ENCODE measurements at places on chromosomes 12 and 14. TPM values are rescaled to one million over a fixed set of nuclear protein-coding genes. Genes with fewer than 3 reads are reported as not detected.

Gene B3GNT4
- polyA plus RNA-seq = 0.59 TPM

Gene C12orf56
- 2.7 TPM for polyA plus RNA-seq

Gene ASCL1
- not detected for polyA plus RNA-seq

Gene ULK1
- polyA plus RNA-seq = 30.5 TPM

Gene GDF3
- polyA plus RNA-seq = not detected

Gene SOAT2
- polyA plus RNA-seq = 0.10 TPM

Gene C3AR1
- polyA plus RNA-seq = 7.6 TPM

Gene DDX23
- 59.8 TPM for polyA plus RNA-seq

Gene GALNT9
- 1.5 TPM for polyA plus RNA-seq

Gene SERPINA10
- polyA plus RNA-seq = not detected

Gene DDX51
- polyA plus RNA-seq = 17.8 TPM

Gene LHX5
- polyA plus RNA-seq = not detected

Gene PRORP
- polyA plus RNA-seq = 17.1 TPM

Gene WNT5B
- polyA plus RNA-seq = 34.0 TPM

Gene MMP19
- 3.8 TPM for polyA plus RNA-seq

Gene TMCC3
- polyA plus RNA-seq = 23.2 TPM

Gene P2RX2
- polyA plus RNA-seq = not detected

Gene AEBP2
- 30.3 TPM for polyA plus RNA-seq

Gene PLEKHG3
- 24.8 TPM for polyA plus RNA-seq

Gene LRRC10
- polyA plus RNA-seq = not detected

Gene SLC35E3
- 18.5 TPM for polyA plus RNA-seq

Gene CERS5
- 49.0 TPM for polyA plus RNA-seq

Gene TEX52
- 0.79 TPM for polyA plus RNA-seq

Gene DNAH10
- 1.3 TPM for polyA plus RNA-seq

Gene LGMN
- polyA plus RNA-seq = 99.0 TPM

Gene RNASE3
- 0.27 TPM for polyA plus RNA-seq

Gene TEAD4
- 134 TPM for polyA plus RNA-seq

Gene TAS2R30
- polyA plus RNA-seq = 0.14 TPM

Gene SERPINA9
- not detected for polyA plus RNA-seq

Gene CCDC198
- polyA plus RNA-seq = 0.28 TPM

Gene ENDOU
- polyA plus RNA-seq = 0.35 TPM

Gene NPAS3
- 3.8 TPM for polyA plus RNA-seq

Gene TOGARAM1
- 28.0 TPM for polyA plus RNA-seq

Gene LYZ
- 23.4 TPM for polyA plus RNA-seq

Gene RPS6KL1
- 14.3 TPM for polyA plus RNA-seq

Gene GPRC5D
- polyA plus RNA-seq = not detected

Gene MOK
- polyA plus RNA-seq = 11.1 TPM

Gene TTC9
- polyA plus RNA-seq = 8.1 TPM

Gene MSI1
- polyA plus RNA-seq = 6.4 TPM

Data from hindlimb muscle (tissue), 1 donor.